Activated T-cell treated with anti-CD3 and anti-CD28 coated beads for 1 hour (primary cell): ENCODE measurements at places on chromosomes 1 and 21.

- DNase-seq: no peak
Measured at GRCh38 chr1:197351821-197352440, 83.9 kb downstream of the CRB1 start.

- DNase-seq: no peak
Measured at GRCh38 chr1:87706203-87706602, 377.5 kb downstream of the LMO4 start.

GRCh38 chr1:91891454-91891853 is 5.5 kb upstream of the TGFBR3 start:
- DNase-seq: no peak

DNA sequence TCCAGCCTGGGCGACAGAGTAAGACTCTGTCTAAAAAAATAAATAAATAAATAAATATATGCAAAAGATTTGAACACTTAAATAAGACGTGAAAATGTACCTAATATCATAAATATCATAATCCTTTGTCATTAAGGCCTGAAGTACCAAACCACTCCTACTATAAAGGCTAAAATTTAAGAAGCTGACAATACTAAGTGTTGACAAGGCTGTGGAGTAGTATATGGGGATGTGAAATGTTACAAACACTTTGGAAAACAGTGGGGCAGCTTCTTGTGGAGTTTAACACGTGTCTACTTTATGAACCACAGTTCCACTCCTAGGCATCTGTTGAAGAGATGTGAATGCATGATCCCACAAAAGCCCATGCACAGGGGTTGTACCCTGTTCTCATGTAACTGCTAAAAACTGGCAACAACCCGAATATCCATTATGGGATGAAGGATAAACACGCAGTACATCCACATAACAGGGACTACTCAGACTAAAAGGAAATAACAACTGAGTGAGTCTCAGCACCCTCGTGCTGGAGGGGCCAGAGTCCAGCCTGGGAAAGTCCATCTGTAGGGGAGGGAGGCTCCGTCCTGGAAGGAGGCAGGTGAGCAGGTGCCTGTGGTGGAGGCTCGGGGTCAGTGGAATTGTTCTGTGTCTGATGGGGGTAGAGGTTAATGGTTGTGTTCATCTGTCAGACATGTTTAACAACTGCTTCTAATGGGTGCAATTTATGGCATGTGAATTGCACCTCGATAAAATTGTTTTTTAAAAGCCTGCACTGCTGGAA is 6.7 kb upstream of the SLC19A1 start:
- DNase-seq: no peak
